Kidney (tissue), 22 donors: ENCODE measurements at places on chromosomes 2 and 18. TPM values are rescaled to one million over a fixed set of nuclear protein-coding genes. Genes with fewer than 3 reads are reported as not detected.

DNA sequence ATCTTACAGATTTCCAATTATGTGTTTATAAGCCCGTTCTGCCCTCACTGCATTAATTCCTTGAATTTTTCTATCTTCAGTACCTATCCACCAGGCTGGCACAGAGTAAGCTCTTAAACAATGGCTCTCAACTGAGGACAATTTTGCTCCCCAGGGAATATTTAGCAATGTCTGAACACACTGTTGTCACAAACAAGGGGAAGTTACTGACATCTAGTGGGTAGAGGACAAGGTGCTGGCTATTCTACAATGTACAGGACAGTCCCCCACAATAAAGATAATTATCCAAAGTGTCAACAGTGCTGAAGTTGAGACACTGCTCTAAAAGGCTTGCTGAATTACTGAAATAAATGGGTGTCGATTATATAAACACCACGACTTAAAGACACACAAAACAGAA lies 5.0 kb downstream of the NDUFS1 start:
- no peak overlapping the region for H3K4me3 ChIP-seq
- H3K4me1 ChIP-seq, result no peaks in the 10 kb centered on the region
- DNase-seq, result no peak
- H3K27me3 ChIP-seq, result no peaks in the 10 kb centered on the region
- peaks cover 16% of the 10 kb centered on the region for H3K36me3 ChIP-seq

DNA sequence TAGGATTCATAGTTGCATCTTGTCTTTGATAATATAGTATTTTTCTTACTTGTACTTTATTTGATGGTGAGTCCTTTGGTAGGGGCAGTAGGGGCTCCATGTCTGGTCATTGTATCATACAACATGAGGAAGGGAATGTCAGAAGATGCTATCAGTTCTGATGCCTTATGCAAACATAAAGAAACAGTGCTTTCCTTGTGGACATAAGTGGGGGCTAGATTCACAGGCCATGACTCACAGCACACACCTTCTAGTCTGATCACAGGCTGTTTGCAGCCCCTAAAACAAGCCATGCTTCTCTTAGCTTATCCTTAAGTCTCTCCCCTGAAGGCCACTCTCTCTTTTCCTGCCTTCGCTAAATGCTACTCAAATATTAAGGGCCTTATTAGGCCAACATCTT lies 10.7 kb upstream of the SLC14A1 start:
- H3K36me3 ChIP-seq, result no peaks in the 10 kb centered on the region
- H3K27ac ChIP-seq, result no peak overlapping the region
- DNase-seq, result no peak
- H3K4me3 ChIP-seq, result no peak overlapping the region

- H3K27ac ChIP-seq, result no peak overlapping the region
- no peaks in the 10 kb centered on the region for H3K27me3 ChIP-seq
- no peak overlapping the region for H3K4me3 ChIP-seq
- H3K36me3 ChIP-seq, result no peaks in the 10 kb centered on the region
Measured at GRCh38 chr18:77776104-77776503, 526.5 kb downstream of the GALR1 start.

DNA sequence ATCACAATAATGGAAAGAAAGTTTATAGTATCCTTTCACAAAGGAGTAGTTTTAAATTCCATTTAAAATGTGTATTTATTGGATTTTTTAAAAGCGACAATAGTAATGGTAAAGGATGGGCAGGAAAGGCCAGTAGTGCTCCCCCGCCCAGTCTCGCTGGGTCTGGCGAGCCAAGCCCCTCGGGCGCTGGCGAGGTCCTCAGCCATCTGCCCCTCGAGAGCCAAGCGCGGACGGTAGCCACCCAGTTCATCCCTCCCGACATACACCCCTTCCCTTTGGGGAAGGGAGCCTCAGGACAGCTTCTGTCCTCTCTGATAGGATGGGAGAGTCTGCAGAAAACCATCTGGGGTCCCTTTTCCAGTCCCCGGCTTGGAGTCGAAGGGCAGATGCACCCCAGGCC lies 45.2 kb downstream of the BOLA3 start:
- no peak for DNase-seq
- H3K4me3 ChIP-seq, result no peak overlapping the region
- H3K27ac ChIP-seq, result no peak overlapping the region
- H3K27me3 ChIP-seq, result no peaks in the 10 kb centered on the region
- no peaks in the 10 kb centered on the region for H3K36me3 ChIP-seq

DNA sequence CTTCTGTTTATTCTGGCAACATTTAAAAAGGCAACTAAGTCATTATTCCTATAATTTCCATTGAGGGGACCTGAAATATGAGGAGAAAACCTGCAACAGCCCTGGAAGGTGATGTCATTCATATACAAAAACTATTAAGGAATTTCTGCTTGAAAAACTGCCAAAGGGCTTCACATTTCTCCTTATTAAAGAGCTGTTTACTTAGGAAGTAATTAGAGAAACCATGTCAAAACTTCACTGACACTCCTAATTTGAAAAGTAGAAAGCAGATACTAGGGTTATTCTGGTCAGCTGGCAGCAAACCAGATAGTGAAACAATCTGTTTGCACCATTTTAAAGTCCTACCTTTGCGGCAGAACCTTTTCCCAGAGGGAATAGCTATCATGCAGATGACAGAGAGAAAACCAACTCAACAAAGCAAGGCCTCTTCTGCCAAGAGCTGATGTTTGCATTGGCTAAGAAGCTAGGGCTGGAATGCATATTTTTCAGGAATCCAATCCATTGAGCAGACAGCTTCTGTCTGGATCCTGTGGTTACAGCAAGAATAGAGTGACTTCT lies 592.2 kb upstream of the SYT4 start:
- no peaks in the 10 kb centered on the region for H3K36me3 ChIP-seq
- DNase-seq, result peak; percentile 52
- no peaks in the 10 kb centered on the region for H3K4me1 ChIP-seq
- H3K4me3 ChIP-seq, result no peak overlapping the region

DNA sequence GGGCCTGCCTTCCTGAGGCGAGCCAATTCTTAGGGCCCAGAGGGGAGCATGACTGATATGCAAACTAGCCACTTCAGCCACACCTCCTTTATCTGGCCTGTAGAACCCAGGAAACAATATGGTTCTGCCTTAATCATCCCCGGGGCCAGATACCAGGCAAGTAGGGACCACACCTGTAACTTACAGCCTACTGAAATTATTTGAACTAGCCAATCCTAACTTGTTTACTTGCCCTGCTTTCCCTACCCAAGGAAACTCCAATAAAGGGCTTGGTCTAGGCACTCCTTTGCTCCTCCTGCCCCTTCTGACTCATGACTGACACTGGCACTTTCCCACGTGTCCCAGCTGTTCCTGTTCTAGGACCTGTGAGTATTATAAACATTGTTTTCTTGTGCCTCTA lies 57.6 kb downstream of the MYOM1 start:
- DNase-seq, result no peak
- no peaks in the 10 kb centered on the region for H3K36me3 ChIP-seq
- no peaks in the 10 kb centered on the region for H3K4me1 ChIP-seq
- H3K4me3 ChIP-seq, result no peak overlapping the region
- H3K27me3 ChIP-seq, result no peaks in the 10 kb centered on the region
- H3K27ac ChIP-seq, result no peak overlapping the region

- no peaks in the 10 kb centered on the region for H3K27me3 ChIP-seq
- no peaks in the 10 kb centered on the region for H3K36me3 ChIP-seq
- H3K4me3 ChIP-seq, result no peak overlapping the region
- no peak overlapping the region for H3K27ac ChIP-seq
- DNase-seq, result no peak
- H3K4me1 ChIP-seq, result no peaks in the 10 kb centered on the region
Measured at GRCh38 chr2:47504174-47504810, 101.3 kb downstream of the MSH2 start.

GRCh38 chr18:44452346-44452745 lies 228.3 kb upstream of the SETBP1 start:
- H3K27me3 ChIP-seq, result no peaks in the 10 kb centered on the region
- no peak for DNase-seq
- H3K4me3 ChIP-seq, result no peak overlapping the region
- H3K4me1 ChIP-seq, result no peaks in the 10 kb centered on the region
- H3K27ac ChIP-seq, result no peak overlapping the region

DNA sequence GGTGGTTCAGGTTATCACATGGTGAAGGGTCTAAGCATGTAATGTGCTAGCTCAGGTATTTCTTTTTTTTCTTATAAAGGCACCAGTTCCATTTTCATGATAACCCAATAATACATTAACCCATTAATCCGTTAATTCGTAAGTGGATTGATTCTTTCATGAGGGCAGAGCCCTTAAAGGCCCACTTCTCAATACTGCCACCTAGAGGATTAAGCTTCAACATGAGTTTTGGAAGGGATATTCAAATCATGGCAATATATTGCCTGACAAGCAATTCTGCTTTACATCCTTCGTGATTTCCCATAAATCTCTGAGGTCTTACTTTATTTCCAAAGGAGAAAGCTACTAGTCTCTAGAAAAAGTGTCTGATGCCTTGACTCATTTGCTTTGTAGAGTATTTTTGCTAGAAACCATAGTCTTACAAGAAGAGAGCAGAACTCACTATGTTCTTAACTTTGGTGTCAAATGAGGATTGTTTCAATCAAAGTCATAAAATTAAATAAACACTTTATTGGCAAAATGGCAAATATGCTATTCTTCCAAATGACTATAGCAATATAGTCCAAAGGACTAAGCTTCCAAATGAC lies 271.3 kb downstream of the KCNS3 start:
- no peak overlapping the region for H3K27ac ChIP-seq
- peak; percentile 51 for DNase-seq
- no peak overlapping the region for H3K4me3 ChIP-seq
- no peaks in the 10 kb centered on the region for H3K36me3 ChIP-seq
- H3K27me3 ChIP-seq, result no peaks in the 10 kb centered on the region
- H3K4me1 ChIP-seq, result no peaks in the 10 kb centered on the region

DNA sequence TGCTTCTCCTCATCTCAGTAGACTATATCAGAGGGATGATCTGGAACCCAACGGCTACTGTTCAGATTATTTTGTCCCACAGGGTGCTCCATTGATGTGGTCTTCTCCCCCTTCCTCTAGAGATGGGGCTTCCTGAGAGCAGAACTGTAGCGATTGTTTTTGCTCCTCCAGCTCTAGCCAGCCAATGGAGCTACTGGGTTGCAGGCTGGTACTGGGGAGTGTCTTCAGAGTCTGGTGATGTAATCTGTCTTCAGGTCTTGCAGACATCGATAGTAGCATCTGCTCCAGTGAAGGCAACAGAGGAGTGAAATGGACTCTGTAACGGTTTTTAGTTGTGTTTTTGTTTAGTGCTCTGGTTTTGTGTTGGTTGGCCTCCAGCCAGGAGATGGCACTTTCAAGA lies 621.9 kb downstream of the RNF144A start:
- H3K4me3 ChIP-seq, result no peak overlapping the region
- no peak overlapping the region for H3K27ac ChIP-seq
- no peaks in the 10 kb centered on the region for H3K4me1 ChIP-seq
- H3K36me3 ChIP-seq, result no peaks in the 10 kb centered on the region
- no peak for DNase-seq

- H3K36me3 ChIP-seq, result no peaks in the 10 kb centered on the region
- no peak overlapping the region for H3K4me3 ChIP-seq
- H3K27me3 ChIP-seq, result no peaks in the 10 kb centered on the region
- H3K4me1 ChIP-seq, result no peaks in the 10 kb centered on the region
- DNase-seq, result peak; percentile 57
Measured at GRCh38 chr2:238509151-238509835, 82.6 kb downstream of the ASB1 start.

DNA sequence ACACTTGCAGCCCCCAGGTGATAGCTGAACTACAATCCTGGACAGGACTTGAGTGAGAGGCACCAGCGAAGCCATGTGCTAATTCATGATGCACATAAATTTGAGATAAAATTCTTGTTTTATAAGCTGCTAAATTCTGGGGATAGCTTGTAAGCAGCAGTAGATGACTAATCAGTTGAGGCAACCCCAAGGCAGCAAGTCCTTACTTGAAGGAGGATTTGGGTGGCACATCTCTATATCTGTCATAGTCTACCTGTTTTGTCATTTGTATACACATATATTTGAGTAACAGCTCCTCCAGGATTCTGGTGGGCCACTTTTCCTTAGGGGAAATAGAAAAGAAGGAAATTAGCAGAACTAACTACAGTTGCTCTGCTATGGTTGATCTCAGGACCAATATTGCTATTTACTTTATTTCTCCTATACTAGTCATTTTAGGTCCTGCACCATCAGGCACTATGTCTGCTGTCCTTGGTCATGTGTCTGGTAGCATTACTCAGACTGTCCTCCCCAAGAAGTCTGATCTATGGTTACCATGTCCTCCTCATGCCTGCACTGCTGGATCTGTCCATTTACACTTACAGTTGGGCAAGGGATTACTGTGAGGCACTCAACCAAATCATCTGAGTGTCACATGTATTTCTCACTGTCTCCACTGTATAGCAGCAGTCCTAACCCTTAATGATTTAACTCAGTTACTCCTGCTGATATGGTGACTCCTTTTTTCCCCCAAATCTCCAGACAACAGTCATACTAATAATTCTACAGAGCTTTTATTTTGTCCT lies 436.0 kb upstream of the CWC22 start:
- DNase-seq, result peak; percentile 8
- H3K27me3 ChIP-seq, result no peaks in the 10 kb centered on the region
- H3K4me1 ChIP-seq, result no peaks in the 10 kb centered on the region
- no peak overlapping the region for H3K27ac ChIP-seq
- no peak overlapping the region for H3K4me3 ChIP-seq

DNA sequence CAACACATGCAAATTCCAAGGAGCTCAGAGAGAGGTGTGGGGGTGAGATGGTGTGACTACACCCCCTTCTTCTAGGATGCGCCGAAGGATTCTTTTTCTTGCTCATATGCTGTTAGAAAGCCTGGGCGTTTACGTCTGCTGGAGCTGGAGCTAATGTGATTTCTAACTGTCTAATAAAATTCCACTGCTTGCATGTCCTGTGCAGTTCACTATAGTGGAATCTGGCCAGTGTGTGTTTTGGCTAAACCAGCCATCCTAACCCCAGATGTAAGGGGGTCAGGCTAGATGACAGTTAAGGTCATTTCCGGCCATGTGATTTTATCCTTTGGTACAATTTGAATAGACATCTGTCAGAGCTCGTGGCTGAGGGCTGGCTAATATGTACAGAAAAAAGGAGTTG lies 194.1 kb downstream of the PRKCE start:
- no peaks in the 10 kb centered on the region for H3K27me3 ChIP-seq
- H3K4me3 ChIP-seq, result no peak overlapping the region
- no peaks in the 10 kb centered on the region for H3K36me3 ChIP-seq
- no peaks in the 10 kb centered on the region for H3K4me1 ChIP-seq
- DNase-seq, result no peak

Gene CHRNG
- not detected for total RNA-seq

Gene PPP1R7
- total RNA-seq, result 64.6 TPM

Gene IRS1
- 13.4 TPM for total RNA-seq

Gene KYNU
- 6.4 TPM for total RNA-seq

Gene FAM237A
- total RNA-seq, result not detected

Gene TTR
- total RNA-seq, result not detected

Gene NTSR2
- total RNA-seq, result not detected

Gene MERTK
- 32.2 TPM for total RNA-seq

Gene CNOT11
- total RNA-seq, result 45.7 TPM

Gene CREG2
- total RNA-seq, result 0.69 TPM
